ENCODE measurements at places on chromosomes 1 and 21.

- no peak for DNase-seq
Observed at GRCh38 chr1:67313934-67314671, 6.4 kb downstream of the IL12RB2 start.

DNA sequence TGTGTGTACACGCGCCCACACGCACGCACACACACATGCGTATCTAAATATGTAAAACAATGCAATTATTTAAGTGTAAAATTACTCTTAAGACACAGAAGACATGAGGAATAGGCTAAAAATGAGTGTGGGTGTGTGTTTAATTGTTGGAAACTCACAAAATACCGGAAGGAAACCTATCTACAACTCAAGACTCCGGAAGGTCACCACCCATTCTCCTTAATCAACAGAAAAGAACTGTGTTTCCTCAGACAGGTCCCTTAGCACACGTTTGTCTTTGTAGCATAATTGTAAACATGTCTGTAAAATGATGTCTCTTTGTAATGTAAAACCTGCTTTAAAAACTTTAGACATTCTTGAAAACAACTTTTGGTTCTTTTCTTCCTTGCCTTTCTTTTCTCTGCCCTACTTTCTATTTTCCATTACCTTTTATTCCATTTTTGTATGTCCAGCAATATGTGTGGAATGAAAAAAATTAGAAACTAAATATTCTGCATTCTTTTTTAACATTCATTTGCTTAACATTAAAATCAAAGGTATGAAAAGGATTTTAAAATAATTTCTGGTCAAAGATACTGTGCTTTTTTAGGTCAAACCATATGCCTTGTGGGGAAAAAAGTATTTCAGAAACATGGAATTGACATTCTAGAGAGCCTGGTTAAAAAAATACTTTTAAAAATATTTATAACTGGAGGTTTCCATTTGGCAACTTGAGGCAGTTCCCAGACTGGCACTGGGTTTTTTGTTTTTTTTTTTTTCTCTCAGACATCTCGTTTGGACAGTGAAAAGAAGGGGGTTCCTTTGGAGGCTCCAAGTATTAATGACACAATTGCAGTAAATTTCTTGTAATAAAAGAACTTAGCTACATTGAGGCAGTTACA, 46.2 kb downstream of the ATP5PF start:
- no peak for DNase-seq

GRCh38 chr1:19080721-19081120, 124.2 kb upstream of the IFFO2 start:
- peak; percentile 46 for DNase-seq

GRCh38 chr1:175477248-175477647, 266.1 kb downstream of the TNR start:
- DNase-seq, result no peak

DNA sequence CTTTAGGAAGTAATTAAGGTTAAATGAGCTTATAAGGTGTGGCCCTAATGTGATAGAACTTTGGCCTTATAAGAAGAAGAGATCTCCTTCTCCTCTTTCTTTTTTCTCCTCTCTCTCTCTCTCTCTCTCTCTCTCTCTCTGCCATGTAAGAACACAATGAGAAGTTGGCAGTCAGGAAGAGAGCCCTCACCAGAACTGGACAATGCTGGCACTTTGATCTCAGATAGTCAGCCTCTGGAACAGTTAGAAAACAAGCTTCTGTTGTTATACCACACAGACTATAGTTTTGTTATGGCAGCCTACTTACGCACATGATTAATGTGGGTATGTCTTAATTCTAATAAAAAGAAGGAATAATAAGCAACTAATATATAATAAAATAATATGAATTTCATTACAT, 444.2 kb upstream of the LRRC7 start:
- no peak for DNase-seq

DNA sequence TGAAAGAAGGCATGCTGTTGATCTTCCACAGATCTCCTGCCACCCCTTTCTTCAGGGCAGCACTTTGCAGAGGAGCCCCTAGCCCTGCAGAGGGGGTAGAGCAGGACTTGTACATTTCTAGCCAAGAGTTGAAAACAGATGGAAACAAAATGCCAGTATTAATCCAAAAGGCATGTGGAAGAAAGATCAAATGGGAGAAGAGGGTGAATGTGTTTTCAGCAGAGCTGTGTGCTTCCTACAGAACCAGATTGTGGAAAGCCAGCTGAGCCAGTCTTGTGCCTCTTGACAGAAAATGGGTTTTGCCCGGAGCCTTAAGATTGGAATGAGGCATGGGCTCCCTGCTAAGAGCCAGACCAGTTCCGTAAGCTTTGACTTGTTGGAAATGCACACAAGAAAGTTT, 105.2 kb upstream of the TSPAN2 start:
- no peak for DNase-seq

DNA sequence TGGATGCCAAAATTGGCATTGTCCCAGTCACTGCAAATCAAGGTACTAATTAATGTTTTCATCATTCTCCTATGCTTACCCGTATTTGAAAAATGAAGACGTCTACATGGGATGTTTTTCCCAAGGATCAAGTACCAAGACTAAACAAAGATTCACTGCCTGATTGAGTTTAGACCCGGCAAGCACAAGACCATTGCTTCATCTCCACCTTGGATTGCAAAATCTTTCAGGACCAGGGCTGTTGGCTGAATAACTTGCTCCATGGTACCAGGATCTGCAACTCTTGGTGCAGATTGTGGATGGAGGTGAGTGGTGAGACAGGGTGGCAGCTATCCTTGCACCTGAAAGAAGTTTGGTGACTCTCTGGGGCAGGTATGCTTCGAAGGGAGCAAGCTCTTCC, 122.5 kb upstream of the ETS2 start:
- DNase-seq, result no peak

DNA sequence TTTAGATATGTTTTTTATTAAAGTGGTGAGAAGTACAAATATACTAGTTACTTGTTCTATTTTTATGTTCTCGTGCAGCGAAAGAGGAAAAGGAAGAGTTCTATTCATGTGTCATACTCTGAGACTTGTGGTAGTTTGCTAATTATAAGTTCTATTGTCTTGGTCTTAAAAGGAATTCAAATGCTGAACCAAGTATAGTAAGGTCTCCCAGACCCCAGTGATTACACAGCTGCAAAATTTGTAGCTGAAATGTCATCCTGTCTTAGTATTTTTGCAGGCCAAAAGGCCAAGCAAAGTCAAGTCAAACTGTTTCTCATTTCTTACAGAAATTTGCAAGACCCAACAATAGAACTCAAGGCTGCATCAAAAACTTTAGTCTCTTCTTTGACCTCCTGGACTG, 268.7 kb downstream of the CHRM3 start:
- no peak for DNase-seq

GRCh38 chr1:89198491-89199072, at the start of gene GBP4:
TSS of gene GBP4 (minus strand) at chr1:89198942. CDS start at chr1:89198834, 108 bp downstream.
- DNase-seq, result no peak

DNA sequence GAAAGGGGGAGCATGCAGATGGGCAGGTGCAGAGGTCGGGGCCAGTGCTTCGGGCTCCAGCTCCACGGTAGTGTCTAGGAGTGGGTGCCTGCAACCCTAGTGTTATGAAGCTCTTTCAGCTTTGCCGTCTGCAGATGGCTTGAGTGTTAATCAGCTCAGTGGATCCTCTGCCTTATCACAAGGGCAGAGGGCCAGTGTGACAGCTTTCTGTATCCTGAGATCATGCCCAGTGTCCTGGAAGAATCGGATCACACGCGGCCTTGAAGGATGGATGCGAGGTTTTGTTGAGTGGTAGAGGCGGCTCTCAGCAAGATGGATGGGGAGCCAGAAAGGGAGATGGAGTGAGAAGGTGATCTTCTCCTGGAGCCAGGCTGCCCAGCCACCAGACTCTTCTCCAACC, 25.5 kb upstream of the C1orf146 start:
- DNase-seq, result no peak

- no peak for DNase-seq
Observed at GRCh38 chr1:209307846-209308245, 275.7 kb upstream of the CAMK1G start.

DNA sequence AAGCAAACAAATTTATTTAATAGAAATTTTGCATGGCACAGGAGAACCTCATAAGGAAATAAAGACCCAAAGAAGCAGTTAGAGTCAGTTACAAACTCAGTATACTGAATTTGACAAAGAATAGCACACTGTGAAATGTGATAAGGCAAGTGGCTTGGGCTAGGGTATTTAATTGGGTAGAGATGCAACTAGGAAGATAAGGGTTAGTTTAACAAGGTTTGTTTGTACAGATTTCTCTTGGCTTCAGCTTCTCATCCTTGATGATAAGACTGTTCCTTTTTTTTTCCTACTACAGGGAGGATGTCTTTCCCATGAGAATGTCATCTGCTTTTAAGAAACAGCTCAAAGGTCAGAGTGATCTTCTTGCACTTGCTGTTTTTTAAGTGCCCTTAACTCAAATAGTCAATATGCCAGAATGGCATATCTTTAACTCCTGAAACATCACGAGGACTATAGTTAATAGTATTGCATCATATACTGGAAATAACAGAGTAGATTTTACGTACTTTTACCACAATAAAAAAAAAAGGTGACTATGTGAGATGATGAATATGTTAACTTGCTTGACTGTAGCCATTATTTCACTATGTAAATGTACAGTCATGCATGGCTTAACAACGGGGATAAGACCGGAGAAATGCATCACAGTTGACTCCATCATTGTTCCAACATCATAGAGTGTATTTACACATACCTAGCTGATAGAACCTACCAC, 9.2 kb upstream of the TRAF3IP3 start:
- no peak for DNase-seq

Measured in astrocyte (in vitro differentiated cells and primary cell).